ENCODE measurements at places on chromosomes 1 and 21.
A peak's percentile ranks its signal among the peaks of the same experiment; 100 is the strongest.

DNA sequence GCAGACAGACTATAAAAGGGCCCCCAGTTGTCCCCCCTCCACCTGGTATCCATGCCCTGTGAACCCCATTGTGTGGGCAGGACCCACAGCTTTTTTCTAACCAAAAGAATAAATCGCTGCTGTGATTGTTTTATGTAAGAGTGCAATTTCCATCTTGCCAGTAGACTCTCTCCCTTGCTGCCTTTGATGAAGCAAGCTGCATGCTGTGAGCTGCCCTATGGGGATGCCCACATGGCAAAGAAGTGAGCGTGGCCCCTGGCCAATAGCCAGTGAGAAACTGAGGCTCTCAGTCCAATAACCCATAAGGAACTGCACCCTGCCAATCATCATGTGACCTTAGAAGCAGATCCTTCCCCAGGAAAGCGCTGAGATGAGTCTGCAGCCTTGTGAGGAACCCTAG lies 37.8 kb upstream of the FMOD start:
- no peak for DNase-seq

- DNase-seq = peak; percentile 64
Observed at GRCh38 chr1:209850342-209850979, 22.7 kb downstream of the UTP25 start.

GRCh38 chr21:18877917-18878316 lies 474.3 kb upstream of the TMPRSS15 start:
- no peak for DNase-seq

DNA sequence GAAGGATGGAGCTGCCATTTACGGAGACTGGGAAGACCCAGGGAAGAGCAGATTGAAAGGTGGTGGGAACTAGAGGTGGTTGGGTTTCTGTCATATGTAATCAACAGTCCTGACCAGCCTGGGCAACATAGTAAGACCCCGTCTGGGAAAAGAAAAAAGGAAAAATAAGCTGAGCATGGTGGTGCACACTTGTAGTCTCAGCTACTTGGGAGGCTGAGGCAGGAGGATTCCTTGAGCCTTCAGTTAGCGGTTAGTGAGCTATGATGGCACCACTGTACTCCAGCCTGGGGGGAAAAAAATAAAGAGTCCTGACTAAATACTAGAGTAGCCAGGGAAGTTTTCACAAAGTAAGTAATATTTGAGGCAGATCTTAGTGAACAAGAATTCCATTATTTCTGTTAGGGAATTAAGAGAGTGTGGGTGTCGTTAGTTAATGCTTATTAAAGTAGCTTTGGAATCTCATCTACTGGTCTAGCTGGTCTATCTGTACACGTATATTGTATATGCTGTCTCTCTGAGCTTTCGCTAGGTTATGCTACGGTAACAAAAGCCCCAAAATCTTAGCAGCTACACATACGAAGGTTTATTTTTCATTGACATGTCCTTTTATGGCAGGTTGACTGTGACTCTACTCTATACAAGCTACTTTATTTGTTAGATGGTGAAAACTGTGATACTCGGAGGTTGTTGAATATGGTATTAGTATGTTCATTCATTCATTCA lies 4.4 kb downstream of the NBPF1 start:
- no peak for DNase-seq

DNA sequence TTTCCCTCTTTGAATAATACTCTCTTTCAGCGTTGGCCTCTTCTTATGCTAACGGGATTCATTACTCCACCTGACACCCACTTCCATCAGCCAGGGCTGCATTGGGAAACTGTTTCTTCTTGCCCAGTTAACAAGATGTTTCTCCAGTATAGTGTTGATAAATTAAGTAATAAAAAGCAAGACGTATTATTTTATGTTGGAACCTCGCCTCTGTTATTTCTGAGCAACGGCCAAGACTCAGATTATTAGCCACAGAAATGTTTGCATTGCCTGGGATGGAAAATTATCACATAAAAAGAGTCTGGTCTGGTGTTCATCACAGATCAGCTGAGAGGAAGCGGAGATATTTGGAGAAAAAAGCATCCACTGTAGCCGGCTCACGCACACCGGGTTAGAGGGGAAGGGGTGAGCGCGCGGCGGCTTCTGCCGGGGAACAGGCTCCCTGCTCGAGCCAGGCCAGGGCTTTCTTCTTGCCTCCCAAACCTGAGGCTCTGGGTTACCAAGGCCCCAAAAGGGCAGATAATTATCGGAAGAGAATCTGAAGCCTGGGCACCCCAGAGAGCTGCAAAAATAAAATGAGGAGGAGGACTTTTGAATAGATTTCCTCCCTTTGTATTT lies 189.5 kb downstream of the PRDM16 start:
- no peak for DNase-seq

DNA sequence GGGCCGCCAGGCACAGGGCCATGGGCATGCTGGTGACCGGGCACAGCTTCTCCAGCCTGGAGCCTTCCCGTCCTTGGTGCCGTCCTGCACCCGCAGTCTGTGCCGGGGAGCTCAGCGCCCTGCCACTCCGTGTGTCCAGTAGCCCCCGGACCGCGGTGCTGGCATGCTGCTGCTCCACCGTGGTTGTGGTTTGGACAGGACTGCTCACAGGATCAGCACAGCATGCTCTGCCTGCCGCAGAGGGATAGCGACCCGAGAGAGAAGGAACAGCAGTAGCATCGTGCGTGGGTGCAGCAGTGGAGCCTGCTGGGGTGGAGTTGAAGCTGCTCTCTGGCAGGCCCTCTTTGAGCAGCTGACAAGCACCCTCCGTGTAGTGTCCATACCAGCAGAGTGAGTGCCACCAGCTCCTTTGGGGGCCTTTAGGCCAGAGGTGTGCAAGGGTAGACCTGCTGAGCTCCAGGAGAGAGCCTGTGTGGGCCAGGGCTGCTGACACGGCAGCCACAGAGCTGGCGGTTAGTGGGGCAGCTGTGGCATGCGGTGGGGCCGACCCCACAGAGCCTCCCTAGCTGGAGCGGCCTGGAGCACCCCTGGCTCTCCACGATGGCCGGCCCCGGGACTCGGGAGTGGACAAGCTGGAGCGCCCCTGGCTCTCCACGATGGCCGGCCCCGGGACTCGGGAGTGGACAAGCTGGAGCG lies 6.4 kb upstream of the PCBP3 start:
- peak; percentile 7 for DNase-seq

DNA sequence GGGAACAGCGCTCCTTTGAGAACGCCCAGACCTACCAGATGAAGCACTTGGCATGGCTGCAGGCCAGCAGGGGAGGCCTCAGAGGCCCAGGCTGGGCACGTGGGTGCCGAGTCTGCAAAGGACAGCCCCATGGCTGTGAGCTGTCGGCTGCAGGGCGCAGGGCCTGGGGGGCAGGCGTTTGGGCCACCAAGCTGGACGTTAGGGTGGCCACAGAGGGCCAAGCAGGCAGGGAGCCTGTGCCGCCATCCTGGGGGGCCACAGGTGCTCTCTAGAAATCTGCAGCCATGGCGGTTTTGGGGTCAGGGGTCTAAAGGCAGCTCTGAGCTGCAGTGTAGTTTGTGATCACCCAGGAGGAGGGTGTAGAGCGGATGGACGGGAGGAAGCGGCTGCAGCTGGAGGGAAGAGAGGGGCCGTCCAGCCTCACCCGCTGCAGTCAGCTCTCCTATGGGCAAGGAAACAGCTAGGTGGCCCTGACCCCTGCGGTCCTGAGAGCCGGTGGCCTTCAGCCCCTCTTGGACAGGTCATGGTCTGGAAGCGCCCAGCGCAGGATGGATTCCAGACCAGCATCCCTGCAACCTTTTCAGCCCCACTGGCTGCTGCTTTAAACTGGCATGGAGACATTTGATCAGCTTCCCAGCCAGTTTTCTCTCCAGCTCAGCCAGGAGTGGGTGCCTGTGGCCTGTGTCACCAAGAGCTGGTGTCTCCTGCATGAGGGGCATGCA lies 11.0 kb downstream of the IBA57 start:
- DNase-seq = no peak

DNA sequence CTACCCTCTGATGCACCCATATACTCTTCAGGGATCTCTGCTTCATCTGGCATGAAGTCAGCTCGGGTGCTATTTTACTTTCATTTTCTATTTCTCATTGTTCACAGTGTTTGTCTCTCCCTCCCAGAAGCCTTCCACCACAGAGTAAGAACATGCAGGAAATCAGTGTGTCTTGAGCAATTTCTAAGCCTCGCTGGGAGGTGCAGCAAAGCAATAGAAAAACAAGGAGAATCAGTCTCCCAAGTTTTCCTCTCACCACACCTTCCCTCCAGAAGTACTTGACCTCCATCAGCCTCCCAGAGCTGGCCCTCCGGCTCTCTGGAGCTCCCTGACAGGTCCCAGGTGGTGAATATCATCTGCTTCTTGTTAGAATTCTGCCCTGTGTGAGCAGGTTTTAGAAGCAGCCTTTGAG lies 594.7 kb upstream of the CAMK1G start:
- DNase-seq = peak; percentile 59

Data from fibroblast of lung (primary cell).